Hepatocyte (in vitro differentiated cells): ENCODE measurements at places on chromosomes 16 and 17.

- H3K4me3 ChIP-seq, result no peak overlapping the region
- no peak overlapping the region for H3K27ac ChIP-seq
- H3K27me3 ChIP-seq, result no peaks in the 10 kb centered on the region
- no peaks in the 10 kb centered on the region for H3K36me3 ChIP-seq
These were observed 81.9 kb upstream of the HNF1B start for GRCh38 chr17:37826497-37827430.

- H3K36me3 ChIP-seq, result no peaks in the 10 kb centered on the region
- peak; percentile 65 for DNase-seq
- H3K27ac ChIP-seq, result peak overlapping the region; percentile 95
These were observed 661 bp downstream of the TEX2 start for GRCh38 chr17:64262198-64262999.

GRCh38 chr17:82517230-82517865, 2.2 kb upstream of the FOXK2 start:
- no peaks in the 10 kb centered on the region for H3K27me3 ChIP-seq
- H3K4me3 ChIP-seq, result no peak overlapping the region
- no peak for DNase-seq
- peaks cover 9% of the 10 kb centered on the region for H3K4me1 ChIP-seq
- H3K27ac ChIP-seq, result no peak overlapping the region
- no peaks in the 10 kb centered on the region for H3K36me3 ChIP-seq

GRCh38 chr17:15392326-15392741, 50.9 kb upstream of the TEKT3 start:
- no peak overlapping the region for H3K4me3 ChIP-seq
- H3K4me1 ChIP-seq, result no peaks in the 10 kb centered on the region
- no peak for DNase-seq
- H3K27me3 ChIP-seq, result no peaks in the 10 kb centered on the region
- no peaks in the 10 kb centered on the region for H3K36me3 ChIP-seq

DNA sequence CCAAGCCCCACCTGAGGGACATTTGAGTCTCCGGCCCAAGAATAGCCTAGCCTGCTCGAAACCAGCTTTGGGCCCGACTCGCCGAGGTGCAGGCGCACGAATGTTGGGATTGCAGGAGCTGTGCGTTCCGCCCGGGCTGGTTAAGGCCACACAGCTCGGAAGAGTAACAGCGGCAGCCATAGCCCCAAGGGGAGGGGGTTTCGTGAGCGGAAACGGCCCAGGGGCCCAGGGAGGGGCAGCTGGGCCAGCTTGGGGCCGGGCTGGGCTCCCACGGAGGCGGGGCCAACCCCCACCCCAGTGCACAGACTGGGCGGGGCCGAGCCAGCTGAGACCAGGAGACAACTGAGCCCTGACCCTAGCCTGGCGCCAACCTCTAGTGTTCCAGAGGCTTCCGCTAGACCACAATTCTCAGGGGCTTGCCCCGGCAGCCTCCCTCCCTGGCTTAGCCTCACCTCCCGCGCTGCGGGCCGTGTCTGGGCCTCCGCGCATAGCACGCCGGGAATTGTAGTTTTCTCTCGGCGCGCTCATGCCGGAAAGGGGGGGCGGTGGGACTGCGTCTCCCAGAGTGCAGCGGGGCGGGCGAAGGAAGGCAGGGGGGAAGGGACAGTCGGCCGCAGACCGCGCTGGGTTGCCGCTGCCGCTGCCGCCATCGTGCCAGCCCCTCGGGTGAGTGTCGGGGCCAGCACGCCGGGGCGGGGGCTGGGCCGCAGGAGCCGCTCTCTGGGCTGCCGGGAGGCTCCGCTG, at the start of gene NUTF2:
Gene NUTF2 (plus strand): TSS at position 614 of the 744 bp plus-strand sequence. CDS start 18,198 bp downstream, outside the sequence.
- H3K4me1 ChIP-seq, result peaks cover 39% of the 10 kb centered on the region
- no peaks in the 10 kb centered on the region for H3K36me3 ChIP-seq
- DNase-seq, result peak; percentile 97

- H3K27ac ChIP-seq, result no peak overlapping the region
- H3K4me3 ChIP-seq, result no peak overlapping the region
- H3K4me1 ChIP-seq, result no peaks in the 10 kb centered on the region
- H3K27me3 ChIP-seq, result no peaks in the 10 kb centered on the region
- DNase-seq, result peak; percentile 41
These were observed 430.4 kb downstream of the HAPSTR1 start for GRCh38 chr16:9521749-9522370.

DNA sequence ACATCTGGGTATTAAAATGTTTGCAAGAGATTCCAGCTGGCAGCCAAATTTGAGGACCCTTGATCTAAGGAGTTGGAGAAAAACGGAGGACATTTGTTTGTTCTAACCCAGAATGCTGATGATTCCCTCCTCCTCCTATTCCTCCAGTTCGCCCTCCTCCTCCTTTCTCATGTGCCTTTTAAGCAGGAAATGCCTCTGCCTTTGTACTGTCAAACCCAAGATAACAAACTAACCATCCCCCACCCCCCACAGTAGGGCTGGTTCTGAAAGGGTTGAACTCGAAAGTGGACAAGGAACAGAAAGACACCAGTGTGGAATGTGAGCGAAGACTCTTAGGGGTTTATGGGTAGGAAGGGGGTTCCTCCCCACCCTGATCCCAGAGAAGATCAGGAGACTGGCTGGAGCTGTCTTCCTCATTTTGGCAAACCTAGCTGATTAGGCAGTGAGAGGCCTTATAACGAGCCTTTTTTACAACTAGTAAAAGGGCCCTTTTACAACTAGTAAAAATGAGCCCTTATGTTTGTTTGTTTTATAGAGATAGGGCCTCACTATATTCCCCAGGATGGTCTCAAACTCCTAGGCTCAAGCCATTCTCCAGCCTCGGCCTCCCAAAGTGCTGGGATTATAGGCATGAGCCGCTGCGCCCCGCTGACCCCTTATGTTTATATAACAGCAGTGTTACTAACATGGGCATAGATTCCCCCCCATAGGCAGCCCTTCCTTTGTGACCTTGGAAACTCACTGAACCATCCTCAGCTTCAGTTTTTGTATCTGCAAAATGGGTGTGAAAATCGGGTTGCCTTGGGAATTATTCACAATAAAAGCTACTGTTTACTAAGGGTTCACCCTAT, 975 bp downstream of the CHD9 start:
- peak overlapping the region; percentile 91 for H3K27ac ChIP-seq
- no peaks in the 10 kb centered on the region for H3K27me3 ChIP-seq
- H3K36me3 ChIP-seq, result no peaks in the 10 kb centered on the region
- peak; percentile 66 for DNase-seq

DNA sequence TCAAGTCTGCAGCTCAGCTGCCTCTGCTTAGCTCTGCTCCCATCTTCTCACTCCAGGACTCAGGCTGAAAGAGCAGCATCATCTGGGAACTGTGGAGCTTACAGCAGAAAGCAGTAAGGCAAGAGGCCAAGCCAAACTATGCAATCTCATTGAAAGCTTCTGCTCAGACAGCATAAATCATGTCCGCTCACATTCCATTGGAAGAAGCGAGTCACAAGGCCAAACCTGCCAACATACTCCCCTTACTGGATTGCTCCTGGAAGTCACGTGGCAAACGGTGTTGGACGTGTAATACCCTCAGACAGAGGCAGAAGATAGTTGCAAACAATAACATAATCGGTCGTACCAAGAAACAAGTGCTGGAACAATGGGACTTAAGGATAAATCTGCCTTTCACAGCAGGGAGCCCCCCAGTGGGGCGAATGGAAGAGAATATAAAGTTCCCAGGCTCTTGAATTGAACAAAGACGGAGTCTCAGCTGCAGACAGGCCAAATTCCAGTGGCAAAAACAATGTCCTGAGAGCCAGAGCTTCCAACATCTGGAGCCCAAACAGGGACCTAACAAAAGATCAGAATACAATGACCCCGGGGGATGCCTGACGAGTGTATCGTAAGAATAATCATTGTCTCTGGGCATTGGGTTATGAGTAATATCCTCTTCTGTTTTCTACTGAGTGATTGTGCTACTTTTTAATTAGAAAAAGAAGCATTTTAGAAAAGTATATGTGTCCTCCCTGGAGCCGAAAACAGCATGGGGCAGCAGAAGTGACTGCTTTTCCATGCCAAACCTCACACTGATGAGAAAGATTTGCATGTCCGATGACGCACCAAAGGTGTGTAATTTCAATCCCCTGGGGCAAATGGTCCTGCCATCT, 68.4 kb downstream of the CMC2 start:
- DNase-seq, result peak; percentile 73
- no peak overlapping the region for H3K4me3 ChIP-seq
- peak overlapping the region; percentile 12 for H3K27ac ChIP-seq
- no peaks in the 10 kb centered on the region for H3K36me3 ChIP-seq
- peaks cover 2% of the 10 kb centered on the region for H3K27me3 ChIP-seq

DNA sequence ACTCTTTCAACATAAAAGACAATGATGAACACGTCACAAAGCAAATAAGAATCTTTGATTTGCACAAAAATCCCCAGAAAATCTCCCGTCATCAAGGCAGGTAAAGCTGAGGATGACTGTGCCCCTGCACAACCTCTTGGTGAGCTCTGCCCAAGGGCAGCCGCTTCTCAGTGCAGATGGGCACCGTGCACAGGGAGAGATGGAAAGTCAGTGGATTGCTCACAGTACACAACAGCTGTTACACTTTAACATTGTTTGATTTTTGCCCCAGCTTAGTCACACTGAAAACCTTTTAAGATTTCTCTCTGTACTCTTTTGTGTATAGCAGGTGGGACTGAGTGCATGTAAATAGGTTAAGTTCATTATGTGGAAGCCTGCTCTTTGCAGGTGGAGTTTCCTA, 104.2 kb downstream of the CDK5R1 start:
- no peaks in the 10 kb centered on the region for H3K36me3 ChIP-seq
- DNase-seq, result no peak
- H3K4me1 ChIP-seq, result no peaks in the 10 kb centered on the region
- H3K27ac ChIP-seq, result no peak overlapping the region
- H3K4me3 ChIP-seq, result no peak overlapping the region
- H3K27me3 ChIP-seq, result no peaks in the 10 kb centered on the region

DNA sequence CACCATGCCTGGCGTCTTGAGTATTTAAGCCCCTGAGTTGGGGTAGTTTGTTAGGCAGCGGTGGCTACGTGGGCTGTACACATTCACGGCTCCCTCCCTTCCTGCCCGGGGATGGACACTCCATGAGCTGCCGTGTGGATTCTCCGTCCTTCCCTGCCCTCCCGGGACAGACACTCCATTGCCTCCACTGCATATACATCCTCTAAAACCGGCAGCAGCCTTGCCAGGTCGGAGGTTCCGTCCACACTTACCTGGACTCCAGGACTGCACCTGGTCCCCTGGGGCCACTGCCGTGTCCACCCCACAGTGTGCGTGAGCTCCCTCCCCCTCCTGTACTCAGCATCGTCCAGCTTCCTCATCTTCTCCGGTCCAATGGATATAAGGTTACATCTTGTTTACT, 3.5 kb upstream of the SPATA2L start:
- no peak overlapping the region for H3K27ac ChIP-seq
- H3K4me1 ChIP-seq, result peaks cover 5% of the 10 kb centered on the region
- no peaks in the 10 kb centered on the region for H3K27me3 ChIP-seq
- H3K4me3 ChIP-seq, result no peak overlapping the region
- no peaks in the 10 kb centered on the region for H3K36me3 ChIP-seq
- no peak for DNase-seq

- no peak for DNase-seq
- H3K27ac ChIP-seq, result no peak overlapping the region
- no peaks in the 10 kb centered on the region for H3K27me3 ChIP-seq
- H3K4me1 ChIP-seq, result no peaks in the 10 kb centered on the region
- no peaks in the 10 kb centered on the region for H3K36me3 ChIP-seq
These were observed 273.6 kb downstream of the GRIN2A start for GRCh38 chr16:9908613-9909012.

GRCh38 chr16:74738816-74739215, 35.8 kb downstream of the FA2H start:
- H3K27ac ChIP-seq, result no peak overlapping the region
- H3K4me1 ChIP-seq, result peaks cover 15% of the 10 kb centered on the region
- no peaks in the 10 kb centered on the region for H3K27me3 ChIP-seq
- no peak overlapping the region for H3K4me3 ChIP-seq
- no peaks in the 10 kb centered on the region for H3K36me3 ChIP-seq

GRCh38 chr17:57604771-57605674, 140.1 kb downstream of the CCDC182 start:
- peaks cover 21% of the 10 kb centered on the region for H3K4me1 ChIP-seq
- DNase-seq, result no peak
- H3K36me3 ChIP-seq, result no peaks in the 10 kb centered on the region
- no peaks in the 10 kb centered on the region for H3K27me3 ChIP-seq

- peaks cover 33% of the 10 kb centered on the region for H3K4me1 ChIP-seq
- H3K4me3 ChIP-seq, result no peak overlapping the region
- no peak overlapping the region for H3K27ac ChIP-seq
- no peaks in the 10 kb centered on the region for H3K27me3 ChIP-seq
- no peak for DNase-seq
These were observed 4.4 kb downstream of the ESRP2 start for GRCh38 chr16:68231384-68232136.

- H3K4me3 ChIP-seq, result no peak overlapping the region
- DNase-seq, result no peak
- no peak overlapping the region for H3K27ac ChIP-seq
- H3K27me3 ChIP-seq, result no peaks in the 10 kb centered on the region
- H3K4me1 ChIP-seq, result no peaks in the 10 kb centered on the region
These were observed 308.9 kb upstream of the DYNLRB2 start for GRCh38 chr16:80231888-80232287.

GRCh38 chr16:53561101-53561888, 58.3 kb upstream of the AKTIP start:
- no peak for DNase-seq
- H3K4me1 ChIP-seq, result peaks cover 3% of the 10 kb centered on the region
- H3K4me3 ChIP-seq, result no peak overlapping the region

GRCh38 chr16:58021661-58022551, 3.6 kb upstream of the MMP15 start:
- H3K27ac ChIP-seq, result peak overlapping the region; percentile 48
- no peaks in the 10 kb centered on the region for H3K36me3 ChIP-seq
- no peak for DNase-seq
- no peak overlapping the region for H3K4me3 ChIP-seq

DNA sequence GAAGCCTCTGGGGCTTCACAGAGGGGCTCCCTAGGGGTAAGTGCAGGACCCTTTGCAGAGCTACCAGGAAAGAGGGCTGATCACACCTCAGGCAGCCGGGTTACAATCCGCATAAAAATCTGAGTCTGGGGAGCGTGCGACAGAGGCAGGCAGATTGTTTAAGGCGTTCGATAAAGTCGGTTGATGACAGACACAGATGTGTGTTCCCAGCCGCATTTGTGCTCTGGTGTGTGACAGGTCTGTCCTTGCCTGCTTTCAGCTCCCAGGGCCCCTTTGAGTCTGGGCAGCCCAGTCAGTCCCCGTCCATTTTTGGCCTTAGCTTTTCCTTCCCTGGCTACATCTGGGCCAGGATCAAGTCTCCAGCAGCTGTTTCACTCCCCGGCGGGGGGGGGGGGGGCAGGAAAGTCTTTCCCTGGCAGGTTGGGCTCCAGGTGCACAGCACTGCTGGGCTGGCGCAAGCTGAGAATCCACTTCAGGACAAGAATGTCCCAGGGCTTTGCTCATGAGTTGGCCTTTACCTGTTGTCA, 1.3 kb upstream of the ZACN start:
- no peak overlapping the region for H3K4me3 ChIP-seq
- no peaks in the 10 kb centered on the region for H3K36me3 ChIP-seq
- peaks cover 70% of the 10 kb centered on the region for H3K27me3 ChIP-seq
- H3K27ac ChIP-seq, result no peak overlapping the region
- no peak for DNase-seq

GRCh38 chr16:31711344-31711845, 162.2 kb upstream of the ZNF267 start:
- H3K27me3 ChIP-seq, result no peaks in the 10 kb centered on the region
- no peak overlapping the region for H3K27ac ChIP-seq
- H3K36me3 ChIP-seq, result no peaks in the 10 kb centered on the region
- DNase-seq, result no peak

GRCh38 chr17:14845591-14846281, 419.4 kb downstream of the PMP22 start:
- no peak overlapping the region for H3K27ac ChIP-seq
- DNase-seq, result no peak
- no peaks in the 10 kb centered on the region for H3K36me3 ChIP-seq
- no peak overlapping the region for H3K4me3 ChIP-seq
